ENCODE measurements at places on chromosomes 7 and 10.

DNA sequence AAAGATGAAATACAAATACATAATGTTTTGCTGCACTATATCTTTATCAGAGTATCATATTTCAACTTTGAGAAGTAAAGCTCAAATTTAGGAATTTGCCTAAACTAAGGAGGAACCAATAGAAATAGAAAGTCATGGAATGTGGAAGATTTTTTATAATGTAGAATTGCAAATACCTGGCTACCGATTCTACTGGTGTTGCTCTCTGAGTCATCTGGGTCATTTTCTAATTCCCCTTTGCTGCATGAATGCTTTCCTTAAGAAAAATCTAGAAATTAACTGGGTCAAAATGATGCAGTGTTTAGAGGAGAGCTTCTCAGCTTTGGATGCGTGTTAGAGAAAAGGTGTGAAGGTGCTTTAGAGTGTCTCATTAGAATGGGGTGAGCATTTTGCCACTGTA, 568.9 kb upstream of the ANKRD30A start:
- no peak for DNase-seq

- DNase-seq = no peak
Measured at GRCh38 chr7:90250601-90251303, 5.8 kb downstream of the CFAP69 start.

GRCh38 chr10:126420567-126421300, 32.5 kb upstream of the ADAM12 start:
- no peak for DNase-seq

GRCh38 chr10:54434782-54435181, 366.2 kb downstream of the PCDH15 start:
- DNase-seq = no peak

DNA sequence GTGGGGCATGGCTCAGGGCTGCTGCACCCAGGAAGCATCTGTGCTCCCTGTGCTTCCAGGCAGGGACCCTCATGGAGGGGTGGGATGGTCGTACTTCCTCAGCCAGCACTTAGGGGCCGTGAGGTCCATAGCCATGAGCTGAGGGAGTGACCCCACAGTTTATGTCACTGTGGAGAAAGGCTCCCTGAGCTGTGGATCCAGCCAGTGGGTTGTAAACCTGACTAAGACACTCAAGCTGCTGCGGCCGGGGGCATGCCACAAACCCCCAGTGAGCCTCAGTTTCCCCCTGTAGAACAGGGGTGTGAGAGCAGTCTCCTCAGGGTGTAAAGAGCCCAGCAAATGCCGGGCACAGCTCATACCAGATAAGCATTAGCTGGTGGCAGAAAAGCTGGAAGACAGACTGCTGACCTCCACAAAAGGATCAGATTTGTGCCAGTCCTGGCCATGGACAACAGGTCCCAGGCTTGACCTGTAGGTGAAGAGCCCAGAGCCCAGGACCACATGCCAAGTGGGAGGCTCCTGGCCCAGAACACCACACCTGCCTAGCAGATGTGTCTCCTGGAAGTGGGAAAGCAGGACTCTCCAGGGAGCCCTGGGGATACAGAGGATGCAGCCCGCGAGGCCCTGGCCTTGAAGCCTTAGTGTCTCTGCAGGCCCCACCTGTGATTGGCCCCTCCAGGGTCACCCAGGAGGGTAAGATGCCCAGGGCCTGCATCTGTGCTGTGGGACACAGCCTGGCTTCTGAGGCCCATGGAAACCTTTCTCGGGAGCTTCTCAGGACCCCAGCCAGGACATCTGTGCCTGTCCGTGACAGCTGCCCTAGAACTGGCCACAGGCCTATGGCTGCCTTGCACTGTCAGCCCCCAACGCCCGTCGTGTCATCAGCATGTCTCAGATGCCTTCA, 78.1 kb upstream of the RET start:
- no peak for DNase-seq

DNA sequence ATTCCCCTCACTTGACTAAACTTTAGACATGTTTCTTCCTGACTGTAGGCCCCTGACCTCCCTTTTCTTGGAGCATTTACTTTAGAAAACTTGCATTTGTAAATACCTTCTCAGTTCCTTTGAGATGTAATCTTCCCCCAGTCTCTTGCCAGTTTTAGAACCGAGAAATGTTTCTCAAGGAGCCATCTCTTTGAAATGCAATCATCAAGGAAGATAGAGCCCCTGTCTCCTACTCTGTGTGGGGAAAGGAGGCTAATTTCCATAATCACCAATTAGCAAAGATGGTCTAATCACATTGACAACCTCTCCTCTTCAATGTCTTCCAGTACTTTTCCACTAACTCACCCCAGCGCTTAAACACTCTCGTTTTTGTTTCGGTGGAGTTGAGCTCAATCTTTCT, 70.0 kb upstream of the SMIM30 start:
- no peak for DNase-seq

DNA sequence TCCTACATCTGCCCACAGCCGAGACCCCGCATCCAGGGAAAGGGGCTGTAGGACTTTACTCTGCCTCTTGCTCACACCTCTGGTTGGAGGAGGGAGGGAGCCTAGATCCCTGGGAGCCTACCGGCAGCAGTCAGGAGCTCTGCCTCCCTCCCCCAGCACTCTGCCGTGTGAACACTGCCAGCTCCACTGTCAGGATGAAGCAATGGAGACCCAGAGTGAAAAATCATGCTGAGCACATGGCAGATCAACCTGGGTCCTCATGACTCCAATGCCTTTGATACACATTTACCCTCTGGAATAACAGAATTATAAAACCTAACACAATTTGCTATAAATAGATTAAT, 477.7 kb downstream of the TNS3 start:
- DNase-seq = no peak

GRCh38 chr7:28044825-28045224, 135.8 kb downstream of the JAZF1 start:
- DNase-seq = no peak

GRCh38 chr7:85023916-85024315, 162.9 kb downstream of the SEMA3D start:
- no peak for DNase-seq

DNA sequence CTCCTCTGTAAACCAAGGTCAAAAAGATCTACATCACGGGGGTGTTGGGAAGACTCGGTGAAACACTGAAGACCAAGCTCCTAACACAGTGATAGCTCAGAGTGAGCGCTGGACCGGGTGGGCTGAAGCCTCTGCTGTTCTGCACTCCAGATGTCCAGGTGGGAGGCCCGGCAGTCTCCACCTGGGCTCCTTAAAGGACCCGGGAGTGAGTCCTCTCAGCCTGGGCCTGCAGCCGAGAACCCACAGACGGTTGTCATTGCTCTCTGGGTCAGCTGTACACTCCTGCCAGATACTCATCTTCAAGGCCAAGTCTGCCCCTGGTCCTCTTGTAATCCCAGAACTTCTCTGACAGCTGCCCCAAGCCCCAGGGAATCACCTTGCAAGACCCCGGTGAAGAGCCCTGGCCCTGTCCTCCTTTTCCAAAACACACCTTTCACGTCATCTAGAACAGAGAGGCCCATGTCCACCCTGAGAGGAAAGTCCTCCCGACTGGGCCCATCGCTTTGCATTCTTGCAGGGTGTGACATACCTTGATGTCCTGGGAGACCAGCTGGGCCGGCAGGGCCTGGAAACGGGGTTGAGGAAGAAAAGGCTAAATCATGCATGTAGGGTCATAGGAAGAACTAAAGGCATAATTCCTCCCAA, 43.7 kb downstream of the COL17A1 start:
- DNase-seq = no peak

GRCh38 chr7:1814089-1814811, 144.2 kb downstream of the ELFN1 start:
- DNase-seq = no peak

- no peak for DNase-seq
Measured at GRCh38 chr10:71432101-71432905, 35.6 kb downstream of the CDH23 start.

GRCh38 chr10:4069491-4069890, 284.5 kb upstream of the KLF6 start:
- peak; percentile 87 for DNase-seq

DNA sequence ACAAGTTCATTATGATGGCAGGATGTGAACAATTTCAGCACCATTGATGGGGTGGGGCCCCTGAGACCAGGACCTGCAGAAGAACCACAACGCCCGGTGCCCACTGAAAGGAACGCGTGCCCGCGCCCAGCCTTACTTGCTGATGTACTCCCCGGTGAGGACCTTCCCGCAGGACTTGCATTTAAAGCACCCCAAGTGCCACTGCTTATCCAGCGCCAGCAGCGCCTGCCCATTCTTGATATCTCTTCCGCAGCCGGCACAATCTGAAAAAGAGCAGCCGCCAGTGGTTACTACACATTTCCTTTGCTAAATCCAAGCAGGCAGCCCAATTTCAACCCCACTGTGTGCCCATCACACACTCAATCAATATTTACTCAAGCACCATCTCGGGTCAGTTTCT, 110.6 kb downstream of the ABLIM1 start:
- DNase-seq = no peak

GRCh38 chr7:28091190-28091589, 89.4 kb downstream of the JAZF1 start:
- DNase-seq = no peak

GRCh38 chr10:119517235-119518141, 25.0 kb downstream of the RGS10 start:
- DNase-seq = no peak

DNA sequence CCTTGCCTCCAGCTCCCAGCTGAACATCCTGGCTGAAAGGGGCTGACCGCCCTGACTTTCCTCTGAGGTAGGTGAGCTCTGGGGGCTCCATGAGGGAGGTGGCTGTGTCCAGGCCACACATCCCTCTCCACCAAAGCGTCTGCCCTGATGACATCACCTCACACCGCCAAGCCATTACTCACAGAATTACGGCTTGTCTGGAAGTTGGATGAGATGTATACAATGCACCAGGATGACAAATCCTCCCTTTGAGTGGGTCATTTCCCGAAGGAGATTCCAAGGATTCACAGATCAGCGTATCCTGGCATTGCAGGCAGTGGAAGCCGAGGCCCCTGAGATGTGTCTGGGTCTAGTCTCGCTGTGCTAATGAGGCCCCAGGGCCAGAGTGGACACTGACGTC, 15.1 kb upstream of the RET start:
- no peak for DNase-seq

- peak; percentile 54 for DNase-seq
Measured at GRCh38 chr10:67837541-67838314, at the start of gene DNAJC12. TSS of gene DNAJC12 (minus strand) at chr10:67838188. CDS start at chr10:67838011, 177 bp downstream.

DNA sequence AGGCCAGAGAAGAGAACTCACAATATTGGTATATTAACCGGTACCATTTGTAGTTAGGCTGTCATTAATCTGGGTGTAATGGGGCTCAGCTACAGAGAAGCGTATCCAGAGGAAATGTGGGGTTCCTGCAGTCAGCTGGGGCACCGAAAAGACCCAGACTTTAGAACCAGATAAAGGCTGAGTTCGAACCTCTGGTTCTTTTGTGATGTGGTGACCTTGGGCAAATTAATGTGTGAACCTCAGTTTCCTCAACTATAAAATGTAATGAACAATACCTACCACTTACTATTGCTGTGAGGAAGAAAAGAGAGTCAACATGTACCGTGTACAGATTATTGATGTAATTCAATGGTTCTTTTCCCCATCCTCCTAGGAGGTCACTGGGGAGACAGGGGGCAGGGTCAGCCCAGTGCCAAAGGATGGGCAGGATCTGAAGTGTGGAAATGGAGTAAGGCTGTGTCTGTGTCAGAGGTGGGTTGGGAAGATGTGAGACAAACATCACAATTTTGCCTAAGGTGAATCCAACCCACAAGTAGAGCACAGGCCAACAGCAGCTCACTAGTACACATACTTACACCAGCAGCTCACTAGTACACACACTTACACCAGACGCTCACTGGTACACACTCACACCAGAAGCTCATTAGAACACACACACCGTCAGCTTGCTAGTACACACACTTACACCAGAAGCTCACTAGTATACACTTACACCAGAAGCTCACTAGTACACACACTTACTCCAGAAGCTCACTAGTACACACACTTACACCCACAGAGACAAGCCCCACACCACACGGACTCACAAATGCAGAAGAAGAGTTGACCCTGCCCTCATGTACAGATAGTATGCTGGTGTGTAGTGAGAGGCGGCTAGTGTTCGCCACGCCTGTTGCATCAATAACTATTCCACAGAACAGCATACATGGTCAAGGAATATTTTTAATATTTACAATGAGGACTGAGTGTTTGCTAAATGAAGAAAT, 28.0 kb downstream of the PRSS2 start:
- no peak for DNase-seq

DNA sequence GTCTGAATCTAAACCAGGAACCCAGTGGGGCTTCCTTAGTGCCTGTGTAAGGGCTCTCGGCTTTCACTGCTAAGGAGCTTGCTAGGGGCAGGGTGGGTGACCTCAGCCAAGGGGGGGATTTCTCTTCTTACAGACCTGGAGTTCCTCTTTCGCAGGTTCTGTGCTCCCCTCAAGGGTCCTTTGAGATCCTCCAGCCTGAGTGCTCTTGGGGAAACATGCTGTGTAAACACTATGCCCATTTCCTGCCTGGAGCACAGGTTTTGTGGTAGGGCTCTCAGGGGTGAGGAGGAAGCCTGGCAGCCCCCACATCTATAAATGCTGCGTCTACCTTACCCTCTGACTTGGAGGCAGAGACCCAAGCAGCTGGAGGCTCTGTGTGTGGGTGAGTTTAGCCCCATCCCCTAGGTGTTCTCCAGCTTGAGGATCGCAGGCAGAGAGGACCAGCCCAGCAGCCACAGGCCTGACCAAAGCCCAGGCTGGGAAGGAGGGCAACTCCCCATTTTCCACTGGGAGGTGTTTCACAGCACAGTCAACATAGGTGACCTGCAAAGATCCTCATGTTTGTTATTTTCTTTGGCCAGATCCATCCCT, at the start of gene SFTPA1:
Gene SFTPA1, plus strand, starts transcription at position 339 of the 591 bp plus-strand sequence. CDS start 887 bp downstream, outside the sequence.
- no peak for DNase-seq

- DNase-seq = no peak
Measured at GRCh38 chr7:8135417-8135816, 126.5 kb downstream of the ICA1 start.

GRCh38 chr7:30533886-30534285, 29.3 kb upstream of the GGCT start:
- DNase-seq = no peak

DNA sequence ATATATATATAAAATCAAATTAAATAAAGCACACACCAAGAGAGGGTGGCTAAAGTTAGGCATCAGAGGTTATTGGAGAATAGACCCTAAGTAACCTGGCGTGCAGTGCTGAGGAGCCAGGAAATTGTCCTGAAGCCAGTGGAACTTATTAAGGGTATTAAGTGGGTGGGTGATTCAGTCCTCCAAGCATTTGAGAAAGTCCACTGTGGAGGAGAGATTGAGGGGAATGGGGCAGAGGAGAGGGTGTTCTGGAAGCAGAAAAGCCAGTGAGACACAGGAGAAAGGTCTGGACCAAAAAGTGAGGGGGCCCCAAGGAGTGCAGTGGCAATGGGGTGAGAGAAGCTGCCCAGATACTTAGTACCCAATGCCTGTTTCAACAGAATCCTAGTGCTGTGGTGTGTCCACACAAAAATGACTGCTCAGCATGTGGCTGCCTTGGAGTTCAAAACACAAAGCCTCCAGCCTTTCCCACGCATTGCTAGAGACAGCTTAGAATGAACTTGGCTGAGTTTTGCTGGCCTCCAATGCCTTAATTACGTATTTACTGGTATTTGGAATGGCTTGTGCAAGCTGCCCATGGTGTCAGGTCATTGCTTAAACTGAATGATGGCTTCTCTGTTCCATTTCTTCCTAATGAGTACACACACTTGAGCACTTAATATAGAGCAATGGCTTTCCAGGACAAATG, 44.9 kb upstream of the CHST15 start:
- DNase-seq = peak; percentile 75

- no peak for DNase-seq
Measured at GRCh38 chr10:97858001-97858439, 8.4 kb downstream of the GOLGA7B start.

Data from cardiac muscle cell (in vitro differentiated cells and primary cell).